ENCODE measurements at places on chromosomes 7 and 10.

DNA sequence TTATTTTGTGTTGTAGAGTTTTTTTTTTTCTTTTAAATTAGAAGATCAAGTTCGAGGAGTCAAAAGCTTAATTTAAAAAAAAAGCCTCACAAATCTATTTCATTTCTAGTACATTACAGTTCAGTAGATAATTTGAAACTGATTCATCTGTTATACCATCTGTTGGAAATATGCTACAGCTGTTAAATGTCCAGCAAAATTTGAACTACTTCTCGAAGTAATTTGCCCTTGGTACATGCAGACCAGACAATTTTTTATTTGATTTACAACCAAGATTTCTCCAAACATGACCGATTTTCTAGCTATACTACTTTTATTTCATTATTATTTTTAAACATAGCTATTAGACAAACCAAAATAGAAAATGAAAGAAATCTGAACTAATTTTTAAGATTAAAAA lies 647.9 kb downstream of the CNTNAP2 start:
- no peak for DNase-seq

DNA sequence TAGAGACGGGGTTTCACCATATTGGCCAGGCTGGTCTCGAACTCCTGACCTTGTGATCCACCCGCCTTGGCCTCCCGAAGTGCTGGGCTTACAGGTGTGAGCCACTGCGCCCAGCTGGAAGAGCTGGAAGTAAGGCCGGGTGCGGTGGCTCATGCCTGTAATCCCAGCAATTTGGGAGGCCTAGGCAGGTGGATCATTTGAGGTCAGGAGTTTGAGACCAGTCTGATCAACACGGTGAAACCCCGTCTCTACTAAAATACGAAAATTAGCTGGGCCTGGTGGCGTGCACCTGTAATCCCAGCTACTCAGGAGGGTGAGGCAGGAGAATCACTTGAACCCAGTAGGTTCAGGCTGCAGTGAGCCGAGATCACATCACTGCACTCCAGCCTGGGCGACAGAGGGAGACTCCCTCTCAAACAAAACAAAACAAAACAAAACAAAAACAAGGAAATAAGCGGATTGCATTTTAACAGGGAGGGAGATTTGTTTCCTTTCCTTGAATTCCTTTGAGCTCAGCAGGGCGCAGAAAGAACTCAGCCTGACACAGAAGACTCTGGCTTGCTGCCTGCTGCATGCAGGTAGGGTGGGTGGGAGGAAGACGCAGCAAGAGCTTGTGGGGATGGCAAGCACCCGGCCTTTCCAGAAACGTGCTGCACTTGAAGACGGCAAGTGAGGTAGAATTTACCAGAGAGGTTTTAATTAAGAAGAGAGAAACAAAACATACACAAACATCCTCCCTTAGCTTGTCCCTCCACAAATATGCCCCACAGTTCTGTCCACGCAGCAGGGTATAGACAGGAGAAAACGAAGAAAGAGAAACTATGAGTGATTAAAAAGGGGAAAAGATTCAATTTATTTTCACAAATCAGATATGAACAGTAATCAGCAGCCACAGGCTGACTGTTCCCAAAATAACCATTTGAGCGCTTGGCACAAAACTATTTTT lies 148.0 kb downstream of the RNF216 start:
- DNase-seq = no peak

- DNase-seq = no peak
Measured at GRCh38 chr10:51932530-51932929, 233.1 kb upstream of the CSTF2T start.

GRCh38 chr7:85055196-85055595 lies 131.7 kb downstream of the SEMA3D start:
- no peak for DNase-seq

DNA sequence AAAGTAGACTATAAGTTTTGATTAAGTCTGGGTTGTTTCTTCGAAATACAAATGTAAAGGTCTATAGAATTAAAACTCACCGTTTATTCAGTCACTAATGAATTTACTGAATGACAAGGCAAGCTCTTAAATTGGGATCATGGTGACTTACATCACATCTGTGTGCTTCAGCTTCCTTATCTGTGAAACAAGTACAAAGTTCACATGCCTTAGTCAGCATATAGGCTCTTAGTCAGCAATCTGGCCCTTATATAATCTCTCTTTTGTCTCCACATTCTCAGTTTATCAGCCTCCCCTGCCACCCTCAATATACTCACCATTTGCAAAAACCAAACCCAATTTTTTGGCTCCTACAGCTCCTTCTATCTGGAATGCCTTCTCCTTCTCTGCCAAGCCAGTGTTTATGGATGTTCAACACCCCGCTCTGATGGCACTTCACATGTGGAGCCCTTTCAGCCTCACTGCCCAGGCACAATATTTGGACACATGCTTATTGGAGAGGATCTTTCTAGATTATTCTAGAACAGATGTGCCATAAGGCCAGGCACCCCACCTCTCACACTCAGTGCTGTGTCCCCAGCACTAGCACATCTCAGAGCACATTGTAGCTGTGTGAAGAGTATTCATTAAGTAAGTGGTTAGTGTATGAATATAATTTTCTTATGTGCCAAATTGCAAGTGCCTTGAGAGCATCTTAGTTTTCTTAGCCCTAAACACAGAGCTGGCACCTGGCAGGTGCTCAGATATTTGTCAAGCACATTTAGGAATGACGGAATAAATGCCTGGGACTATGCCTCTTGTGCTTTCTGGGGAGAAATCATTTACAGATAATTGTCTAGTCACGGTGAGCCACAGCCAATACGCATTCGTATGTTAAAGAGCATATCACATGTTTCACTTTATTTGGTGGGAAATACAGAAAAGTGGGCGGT lies 9.8 kb upstream of the LAMB1 start:
- DNase-seq = no peak

- no peak for DNase-seq
Measured at GRCh38 chr10:62463364-62463763, 89.2 kb downstream of the ZNF365 start.

GRCh38 chr7:87627634-87627994 lies 584 bp upstream of the RUNDC3B start:
- no peak for DNase-seq

DNA sequence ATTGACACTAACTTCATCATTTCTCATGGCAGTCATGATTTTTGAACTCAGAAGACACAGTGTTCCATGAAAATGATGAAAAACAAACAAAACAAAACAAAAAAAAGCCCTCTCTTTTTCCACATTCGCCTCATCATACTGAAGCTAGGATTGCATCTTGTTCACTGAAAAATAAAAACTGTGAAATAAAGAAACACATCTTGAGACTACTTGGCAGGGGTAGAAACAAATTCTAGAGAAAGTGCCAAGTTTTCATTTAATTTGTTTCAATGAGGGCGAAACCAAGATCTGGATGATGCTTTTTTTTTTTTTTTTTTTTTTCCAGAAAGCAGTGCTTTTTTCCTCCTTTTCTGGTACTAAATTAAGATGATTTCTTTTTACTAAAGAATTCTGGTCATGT lies 350.4 kb upstream of the ETV1 start:
- no peak for DNase-seq

DNA sequence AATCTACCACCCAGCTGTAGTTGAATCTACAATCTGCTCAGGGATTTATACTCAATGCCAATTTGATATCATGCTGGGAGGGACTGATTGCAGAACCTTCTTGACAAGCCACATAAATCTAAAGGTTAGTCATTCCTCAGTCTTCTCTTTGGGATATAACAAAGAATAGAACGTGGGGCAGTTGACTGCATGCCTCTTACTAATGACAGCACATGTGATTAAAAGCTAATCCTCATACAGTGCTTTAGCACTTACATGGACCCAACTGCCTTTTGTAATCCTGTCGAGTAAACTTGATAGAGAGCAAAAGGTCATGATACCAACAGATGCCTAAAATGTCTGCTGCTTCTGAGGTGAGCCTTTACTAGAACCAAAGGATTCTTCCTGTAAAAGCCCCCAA lies 12.3 kb downstream of the KLHL7 start:
- DNase-seq = no peak

- DNase-seq = no peak
Measured at GRCh38 chr7:20219446-20220292, 2.5 kb upstream of the MACC1 start.

- DNase-seq = no peak
Measured at GRCh38 chr7:25385506-25386136, 157.3 kb upstream of the NPVF start.

DNA sequence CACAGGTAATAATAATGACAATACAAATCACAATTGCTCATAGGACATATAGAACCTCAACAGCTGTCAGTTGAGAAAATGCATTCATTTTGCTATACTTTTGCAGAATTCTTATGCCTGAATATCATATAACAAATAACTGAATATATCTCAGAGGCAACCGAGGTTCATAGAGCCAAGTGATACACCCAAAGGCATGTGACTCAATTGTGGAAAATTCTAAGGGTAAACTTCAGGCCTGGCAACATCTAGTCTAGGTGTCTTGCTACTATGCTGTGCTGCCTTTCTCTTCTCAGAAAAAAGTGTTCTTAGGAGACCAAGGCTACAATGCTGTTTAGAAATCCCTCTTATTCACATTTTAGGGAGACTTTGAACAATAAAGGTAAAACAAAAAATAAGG lies 270.7 kb downstream of the BAMBI start:
- no peak for DNase-seq

DNA sequence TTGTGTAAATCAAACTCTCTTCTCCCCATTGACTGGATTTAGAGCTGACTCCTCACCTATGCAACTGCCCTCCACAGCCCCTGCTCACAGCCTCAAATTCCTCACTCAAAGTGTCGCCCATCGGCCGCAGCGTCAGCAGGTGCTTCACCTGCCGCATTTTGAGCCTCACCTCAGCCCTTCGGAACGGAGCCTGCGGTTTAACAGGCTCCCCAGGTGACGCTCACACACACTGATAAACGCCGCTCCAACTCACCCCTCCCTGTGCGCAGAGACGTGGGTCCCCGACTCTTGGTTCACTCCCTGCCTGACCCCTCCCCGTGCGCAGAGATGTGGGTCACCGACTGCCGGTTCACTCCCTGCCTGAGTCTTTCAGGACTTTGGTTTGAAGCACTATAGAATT lies 57.1 kb downstream of the CARD11 start:
- no peak for DNase-seq

GRCh38 chr7:5713124-5713912 lies 68.1 kb downstream of the RNF216 start:
- DNase-seq = no peak

- no peak for DNase-seq
Measured at GRCh38 chr10:84194424-84195043, at the start of gene CDHR1. CDHR1 (plus strand) TSS chr10:84194537; CDS start chr10:84194761, 224 bp downstream.

DNA sequence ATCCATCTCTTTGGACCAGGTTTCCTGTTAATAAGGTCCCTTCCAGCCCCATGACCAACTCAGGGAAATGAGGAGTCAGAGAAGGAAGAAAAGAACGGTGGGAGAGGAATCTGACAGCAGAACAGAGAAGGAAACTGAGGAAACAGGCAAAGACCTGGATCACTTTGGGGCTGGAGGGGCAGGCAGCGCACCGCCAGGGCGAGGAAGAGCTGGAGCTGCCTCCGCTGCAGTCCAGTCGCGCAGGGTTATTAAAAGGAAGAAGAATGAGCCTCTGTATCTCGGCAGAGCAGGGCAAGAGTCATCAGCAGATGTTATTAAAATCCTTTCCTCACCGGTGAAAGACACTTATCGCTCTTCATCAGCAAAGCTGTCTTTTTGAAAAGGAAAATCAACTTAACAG lies 37.7 kb upstream of the R3HCC1L start:
- no peak for DNase-seq

DNA sequence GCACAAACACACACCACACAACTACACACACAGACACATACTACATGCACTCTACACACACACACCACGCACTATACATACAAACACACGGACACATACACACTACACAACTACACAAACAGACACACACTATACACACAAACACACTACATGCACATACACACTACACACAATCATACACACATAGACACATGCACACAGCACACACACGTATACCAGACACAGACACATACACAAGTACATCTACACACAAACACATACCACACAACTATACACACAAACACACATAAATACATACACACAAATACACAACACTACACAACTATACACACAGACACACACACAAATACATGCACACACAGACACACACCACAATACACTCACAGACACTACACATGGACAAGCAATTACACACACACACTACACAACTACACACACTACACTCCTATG lies 4.6 kb downstream of the GPR15LG start:
- DNase-seq = no peak
